ENCODE measurements at places on chromosomes 3 and 15.

- DNase-seq = no peak
Observed at GRCh38 chr3:105837143-105837740, 31.6 kb downstream of the CBLB start.

DNA sequence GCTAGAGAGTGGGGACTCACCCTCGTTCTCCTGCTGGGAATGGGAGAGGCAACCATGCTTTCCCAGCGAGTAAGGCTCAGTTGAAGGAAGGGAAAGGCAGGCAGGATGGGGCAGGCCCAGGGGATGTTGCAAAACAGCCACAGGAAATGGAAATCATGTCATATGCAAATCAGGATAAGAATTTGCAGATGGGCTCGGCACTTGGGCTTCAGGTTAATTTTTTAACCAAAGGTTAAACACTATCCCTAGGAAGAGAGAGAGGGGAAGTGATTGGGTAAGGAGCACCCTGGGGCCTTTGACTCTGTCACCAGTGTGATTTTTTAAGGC is 14.6 kb upstream of the PLA2G4E start:
- DNase-seq = peak; percentile 80

DNA sequence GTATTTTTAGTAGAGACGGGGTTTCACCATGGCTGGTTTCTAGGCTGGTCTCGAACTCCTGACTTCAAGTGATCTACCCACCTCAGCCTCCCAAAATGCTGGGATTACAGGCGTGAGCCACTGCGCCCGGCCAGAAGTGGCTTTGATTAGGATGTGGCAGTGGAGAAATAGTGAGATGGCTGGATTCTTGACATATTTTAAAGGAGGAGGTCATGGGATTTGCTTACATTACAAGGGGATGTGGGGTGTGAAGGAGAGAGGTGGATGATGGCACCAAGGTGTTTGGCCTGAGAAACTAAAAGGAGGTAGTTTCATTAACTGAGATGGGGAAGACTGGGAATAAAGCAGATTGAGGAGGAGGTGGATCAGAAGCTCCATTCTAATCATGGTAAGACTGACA is 15.0 kb upstream of the LTF start:
- no peak for DNase-seq

DNA sequence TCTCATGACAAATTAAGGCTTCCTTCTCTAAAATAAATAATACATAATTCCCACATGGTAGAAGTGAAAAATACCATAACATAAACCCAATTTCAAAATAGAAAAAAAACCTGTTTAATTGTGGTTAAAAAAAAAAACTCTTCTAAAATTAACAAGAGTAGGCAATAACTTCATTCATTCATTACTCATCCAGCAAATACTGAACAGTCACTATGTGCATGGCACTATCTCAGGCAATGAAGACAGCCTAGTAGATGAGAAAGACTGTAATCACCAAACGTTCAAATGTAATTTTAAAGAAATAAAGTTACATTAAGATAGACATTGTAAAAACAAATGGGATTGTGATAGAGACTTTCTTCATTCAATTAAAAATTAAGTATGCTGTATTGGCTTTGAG is 43.4 kb downstream of the TFDP2 start:
- DNase-seq = no peak

- peak; percentile 49 for DNase-seq
Observed at GRCh38 chr15:41603941-41604911, 45.2 kb downstream of the TYRO3 start.

DNA sequence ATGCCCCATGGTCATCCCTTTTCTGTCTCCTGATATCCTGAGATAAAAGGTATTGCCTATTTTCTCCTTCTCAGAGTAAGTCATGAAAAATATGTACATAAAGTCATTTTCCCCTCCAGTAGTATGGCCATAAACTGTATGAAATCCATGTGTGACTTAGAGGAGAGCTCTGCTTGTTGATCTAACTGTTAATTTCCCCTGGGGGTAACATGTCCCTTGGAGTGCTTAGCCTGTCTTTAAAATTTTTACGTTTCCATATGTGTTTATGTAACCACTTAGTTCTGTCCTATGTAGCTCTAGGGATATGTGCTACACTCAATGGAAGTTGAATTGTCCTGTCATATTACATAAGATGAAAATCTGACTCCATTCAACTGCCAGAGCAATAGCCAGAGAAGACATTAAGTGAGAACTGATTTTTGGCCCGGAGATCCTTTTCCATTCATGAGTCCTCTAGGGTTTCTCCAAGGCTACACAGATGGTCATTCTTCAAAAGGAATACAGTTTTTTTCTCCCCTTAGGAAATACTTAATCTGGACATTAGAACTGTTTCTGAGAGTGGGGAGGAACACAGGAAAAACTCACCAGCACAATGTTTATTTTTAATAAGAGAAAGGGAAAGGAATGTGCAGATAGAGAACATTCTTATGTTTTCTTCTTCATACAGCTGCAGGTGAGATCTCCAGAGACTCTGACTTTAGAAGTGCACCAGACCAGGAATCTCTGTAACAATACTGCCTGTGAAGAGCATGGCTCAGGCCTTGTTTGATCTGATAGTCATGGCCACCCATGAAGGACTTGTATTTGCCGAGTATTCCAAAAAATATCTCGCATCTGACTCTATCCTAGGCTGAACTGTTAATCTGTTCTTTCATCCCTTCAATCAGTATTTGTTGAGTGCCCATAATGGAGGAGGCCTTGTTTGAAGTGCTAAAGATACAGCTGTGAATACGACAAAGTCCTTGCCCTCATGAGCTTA is 29.8 kb upstream of the CLRN1 start:
- no peak for DNase-seq

DNA sequence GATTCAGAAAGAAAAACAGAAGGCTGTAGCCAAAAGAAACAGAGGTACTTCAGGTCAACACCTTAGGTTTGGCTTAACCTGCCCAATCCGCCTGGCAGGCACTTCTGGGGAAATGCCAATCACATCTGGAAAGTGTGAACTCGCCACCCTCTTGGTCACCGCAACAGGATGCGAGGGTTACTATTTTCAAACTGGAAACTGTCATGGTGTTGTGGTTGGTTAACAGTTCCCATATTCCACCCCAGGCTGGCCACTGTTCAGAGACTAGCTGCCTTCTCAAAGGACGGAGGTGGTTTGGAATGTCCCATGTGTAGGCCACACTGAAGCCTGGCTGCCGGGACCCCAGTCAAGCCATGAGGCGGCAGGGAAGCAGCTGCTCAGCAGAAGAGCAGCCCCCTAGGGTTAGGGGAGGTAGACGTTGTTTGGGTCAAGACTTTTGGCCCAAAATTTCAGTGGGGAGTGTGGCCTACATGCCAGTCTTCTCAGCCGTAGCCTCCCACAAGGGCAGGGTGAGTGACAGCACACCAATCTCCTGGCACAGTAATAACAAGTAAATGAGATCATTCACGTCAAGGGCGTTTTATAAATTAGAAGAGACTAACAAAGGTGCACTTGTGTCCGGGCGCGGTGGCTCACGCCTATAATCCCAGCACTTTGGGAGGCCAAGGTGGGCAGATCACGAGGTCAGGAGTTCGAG is 54.6 kb downstream of the UMPS start:
- DNase-seq = no peak

GRCh38 chr3:42489116-42489936 is 13.1 kb upstream of the VIPR1 start:
- DNase-seq = no peak

GRCh38 chr15:40241269-40242212 is 2.7 kb downstream of the PAK6 start:
- no peak for DNase-seq

GRCh38 chr3:33915796-33916546 is 117.5 kb downstream of the PDCD6IP start:
- no peak for DNase-seq

DNA sequence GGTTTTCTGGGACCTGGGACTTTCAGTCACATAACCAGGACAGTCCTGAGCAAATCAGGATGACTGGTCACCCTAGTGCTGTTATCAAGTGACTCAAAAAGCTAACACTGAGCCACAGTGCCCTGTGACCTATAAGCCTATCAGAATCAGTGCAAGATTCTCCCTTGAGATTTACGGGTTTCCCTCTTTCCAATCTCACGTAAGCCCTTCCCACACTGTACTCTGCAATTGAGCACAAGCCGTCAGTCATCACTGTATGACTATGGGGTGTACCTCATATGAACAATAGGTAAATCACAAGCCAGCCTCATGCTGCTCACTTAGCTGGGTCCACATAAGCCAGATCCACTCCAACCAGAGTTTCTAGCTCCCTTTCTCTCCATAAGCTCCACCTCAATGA is 21.0 kb upstream of the CLDN18 start:
- no peak for DNase-seq

DNA sequence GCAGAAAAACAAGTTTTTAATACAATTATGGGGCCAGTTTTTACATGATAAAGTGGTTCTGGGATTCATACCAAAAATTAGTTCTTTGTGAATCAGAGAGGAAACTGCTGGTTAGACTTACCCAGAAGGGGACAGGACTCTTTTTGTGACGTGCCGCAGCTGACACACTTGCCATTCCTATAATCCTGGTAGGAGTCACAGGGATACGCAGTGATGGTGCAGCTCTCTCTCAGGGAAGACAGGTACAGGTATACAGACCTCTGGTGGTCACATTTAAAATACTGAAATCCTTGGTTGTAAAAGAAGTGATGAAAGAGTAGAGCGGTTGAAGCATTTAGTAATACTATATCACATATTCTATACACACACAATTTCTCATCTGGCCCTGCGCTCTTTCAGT is 20.2 kb upstream of the TMEM41A start:
- DNase-seq = no peak

DNA sequence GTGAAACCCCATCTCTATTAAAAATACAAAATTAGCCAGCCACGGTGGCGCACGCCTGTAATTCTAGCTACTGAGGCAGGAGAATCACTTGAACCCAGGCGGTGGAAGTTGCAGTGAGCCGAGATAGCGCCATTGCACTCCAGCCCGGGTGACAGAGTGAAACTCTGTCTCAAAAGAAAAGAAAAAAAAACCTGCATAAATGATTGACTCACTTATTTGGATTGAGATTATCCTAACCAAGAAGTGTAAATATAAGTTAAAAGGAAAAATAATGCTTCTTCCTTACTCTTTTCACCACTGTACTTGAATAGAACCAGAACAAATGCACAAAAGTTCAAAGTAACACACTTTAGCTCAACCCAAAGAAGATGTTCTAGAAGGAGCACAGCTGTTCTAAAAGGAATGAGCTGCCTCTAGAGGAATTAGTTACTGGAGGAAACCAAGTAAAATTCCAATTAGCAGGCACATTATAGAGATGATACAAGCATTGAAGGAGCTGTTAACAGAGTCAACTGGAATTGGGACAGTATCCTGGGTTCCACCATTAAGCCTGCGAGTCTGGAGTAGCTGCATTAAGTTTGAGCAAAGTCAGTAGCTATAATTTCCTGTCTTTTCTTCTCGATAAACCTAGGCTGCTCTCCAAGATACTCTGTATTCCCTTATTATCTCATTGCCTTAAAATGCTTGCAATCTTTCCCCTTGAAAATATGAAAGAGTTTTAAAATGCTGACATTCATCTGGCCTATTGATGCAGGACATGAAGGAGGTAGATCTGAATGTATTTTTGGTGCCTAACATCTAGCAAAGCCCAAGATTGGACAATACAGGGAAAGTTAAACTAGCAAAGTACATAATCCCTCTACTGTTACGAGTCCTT is 9.5 kb downstream of the MTHFS start:
- peak; percentile 13 for DNase-seq

Data from Caco-2 (cell line).